ENCODE measurements at places on chromosomes 13 and 19. TPM values are rescaled to one million over a fixed set of nuclear protein-coding genes. Genes with fewer than 3 reads are reported as not detected.

The SPACA6 gene
- total RNA-seq, result 2.1 TPM

The CERS4 gene
- total RNA-seq, result 13.2 TPM

The FAM216B gene
- not detected for total RNA-seq

The ZNF560 gene
- 0.60 TPM for total RNA-seq

The ERFL gene
- total RNA-seq, result 1.2 TPM

The ZNF570 gene
- 4.8 TPM for total RNA-seq

GRCh38 chr13:113897161-113897560, 33.3 kb upstream of the GAS6 start:
- DNase-seq, result no peak

- no peak for DNase-seq
Observed at GRCh38 chr19:7393939-7394730, 45.4 kb downstream of the ARHGEF18 start.

DNA sequence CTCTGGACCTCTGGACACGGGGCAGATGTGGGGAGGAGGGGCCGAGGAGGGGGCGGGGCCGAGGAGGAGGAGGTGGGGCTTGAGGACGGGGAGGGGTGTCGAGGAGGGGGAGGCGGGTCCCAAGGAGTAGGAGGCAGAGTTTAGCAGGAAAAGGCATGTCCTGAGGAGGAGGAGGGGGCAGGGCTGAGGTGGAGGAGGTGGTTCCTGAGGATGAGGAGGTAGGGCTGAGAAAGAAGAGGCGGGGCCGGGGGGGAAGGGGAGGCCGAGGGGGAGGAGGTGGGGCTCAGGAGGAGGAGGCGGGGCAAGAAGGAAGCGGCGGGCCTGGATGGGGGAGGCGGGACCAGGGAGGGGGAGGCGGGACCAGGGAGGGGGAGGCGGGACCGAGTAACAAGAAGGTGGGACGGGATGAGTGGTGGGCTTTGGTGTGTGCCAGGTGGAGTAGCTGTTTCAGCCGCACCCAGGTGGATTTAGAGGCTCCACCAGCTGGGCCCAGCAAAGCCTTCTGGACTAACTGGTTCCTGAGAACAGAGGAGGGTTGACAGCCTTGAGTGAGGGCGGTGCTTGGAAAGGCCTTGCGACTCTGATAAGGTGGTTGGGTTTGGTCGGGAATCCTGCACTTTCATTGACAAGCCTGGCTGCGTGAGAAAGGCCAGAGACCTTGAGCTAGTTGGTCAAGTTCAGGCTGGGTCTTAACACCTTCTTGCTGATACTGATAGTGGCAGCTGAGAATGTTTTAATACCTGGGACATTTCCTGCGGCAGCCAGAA, 7.7 kb downstream of the TECR start:
- DNase-seq, result peak; percentile 47

DNA sequence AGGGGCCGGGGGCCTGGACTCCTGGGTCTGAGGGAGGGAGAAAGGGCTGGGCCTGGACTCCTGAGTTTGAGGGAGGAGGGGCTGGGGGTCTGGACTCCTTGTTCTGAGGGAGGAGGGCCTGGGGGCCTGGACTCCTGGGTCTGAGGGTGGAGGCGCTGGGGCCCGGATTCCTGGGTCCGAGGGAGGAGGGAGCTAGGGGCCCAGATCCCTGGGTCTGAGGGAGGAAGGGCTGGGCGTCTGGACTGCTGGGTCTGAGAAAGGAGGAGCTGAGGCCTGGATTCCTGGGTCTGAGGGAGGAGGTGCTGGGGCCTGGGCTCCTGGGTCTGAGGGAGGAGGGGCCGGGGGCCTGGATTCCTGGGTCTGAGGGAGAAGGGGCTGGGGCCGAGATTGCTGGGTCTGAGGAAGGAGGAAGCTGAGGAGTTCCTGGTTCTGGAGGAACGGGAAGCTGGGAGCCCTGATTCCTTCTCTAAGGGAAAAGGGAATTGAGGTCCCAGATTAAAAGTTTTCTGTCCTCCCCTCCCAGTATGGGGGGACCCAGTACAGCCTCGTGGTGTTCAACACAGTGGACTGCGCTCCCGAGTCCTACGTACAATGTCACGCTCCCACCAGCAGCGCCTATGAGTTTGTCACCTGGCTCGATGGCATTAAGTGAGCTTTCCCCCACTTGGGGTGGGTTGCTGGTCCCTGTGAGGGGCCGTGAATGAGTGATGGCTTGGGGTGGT, 721 bp downstream of the MED25 start:
- DNase-seq, result no peak

DNA sequence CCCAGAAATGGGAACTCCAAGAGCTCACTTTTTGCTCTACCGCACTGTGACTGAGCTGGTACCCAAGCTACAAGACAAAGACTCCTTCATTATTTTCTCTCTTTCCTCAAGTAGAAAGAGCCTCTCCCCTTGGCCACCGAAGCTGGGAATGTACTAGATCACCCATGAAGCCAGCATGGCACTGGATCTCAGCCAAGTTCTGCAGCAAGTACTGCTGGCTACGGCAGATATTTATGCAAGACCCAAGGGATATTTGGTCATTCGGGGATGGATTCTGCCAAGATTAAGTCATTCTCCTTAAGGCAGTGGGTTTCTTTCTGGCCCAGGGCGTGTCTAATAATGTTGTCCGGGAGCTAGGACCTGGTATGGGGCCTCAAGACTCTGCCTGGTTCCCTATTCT, 633.5 kb downstream of the SLITRK1 start:
- no peak for DNase-seq

DNA sequence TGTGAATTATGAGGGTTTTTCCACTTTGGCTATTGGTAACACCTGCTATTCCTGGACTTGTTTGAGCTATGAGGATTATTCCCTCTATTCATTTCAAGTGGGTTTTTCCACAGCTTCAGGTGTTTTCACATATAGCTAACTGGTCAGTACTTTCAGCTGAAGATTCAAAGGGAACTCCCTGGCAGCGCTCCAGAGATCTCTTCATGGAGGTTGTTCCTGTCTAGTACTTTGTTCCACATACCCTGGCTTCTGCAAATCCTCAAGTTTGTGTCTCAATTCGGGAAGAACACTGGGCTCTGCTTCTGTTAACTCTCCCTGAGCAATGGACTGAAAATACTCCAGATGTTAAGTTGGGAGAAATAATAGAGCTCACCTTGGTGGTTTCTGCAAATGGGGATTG, 5.6 kb upstream of the ZNF607 start:
- no peak for DNase-seq

DNA sequence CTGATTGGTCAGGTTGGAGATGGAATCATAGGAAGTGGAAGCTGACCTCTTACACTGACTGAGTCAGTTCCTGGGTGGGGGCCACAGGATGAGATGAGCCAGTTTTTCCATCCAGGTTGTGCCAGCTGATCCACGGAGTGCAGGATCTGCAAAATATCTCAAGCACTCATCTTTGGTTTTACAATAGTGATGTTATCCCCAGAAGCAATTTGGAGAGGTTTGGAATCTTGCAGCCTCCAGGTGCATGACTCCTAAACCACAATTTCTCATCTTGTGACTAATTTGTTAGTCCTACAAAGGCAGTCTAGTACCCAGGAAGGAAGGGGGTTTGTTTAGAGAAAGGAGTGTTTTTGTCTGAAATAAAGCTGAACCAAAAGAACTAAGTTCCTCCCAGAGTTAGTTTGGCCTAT, 212.8 kb downstream of the SLITRK6 start:
- no peak for DNase-seq

GRCh38 chr13:109572389-109572788, 214.0 kb downstream of the IRS2 start:
- no peak for DNase-seq

GRCh38 chr13:89748716-89749115, 1598.8 kb upstream of the MIR17HG start:
- no peak for DNase-seq

GRCh38 chr19:10450853-10451609, 30.7 kb downstream of the PDE4A start:
- peak; percentile 36 for DNase-seq

DNA sequence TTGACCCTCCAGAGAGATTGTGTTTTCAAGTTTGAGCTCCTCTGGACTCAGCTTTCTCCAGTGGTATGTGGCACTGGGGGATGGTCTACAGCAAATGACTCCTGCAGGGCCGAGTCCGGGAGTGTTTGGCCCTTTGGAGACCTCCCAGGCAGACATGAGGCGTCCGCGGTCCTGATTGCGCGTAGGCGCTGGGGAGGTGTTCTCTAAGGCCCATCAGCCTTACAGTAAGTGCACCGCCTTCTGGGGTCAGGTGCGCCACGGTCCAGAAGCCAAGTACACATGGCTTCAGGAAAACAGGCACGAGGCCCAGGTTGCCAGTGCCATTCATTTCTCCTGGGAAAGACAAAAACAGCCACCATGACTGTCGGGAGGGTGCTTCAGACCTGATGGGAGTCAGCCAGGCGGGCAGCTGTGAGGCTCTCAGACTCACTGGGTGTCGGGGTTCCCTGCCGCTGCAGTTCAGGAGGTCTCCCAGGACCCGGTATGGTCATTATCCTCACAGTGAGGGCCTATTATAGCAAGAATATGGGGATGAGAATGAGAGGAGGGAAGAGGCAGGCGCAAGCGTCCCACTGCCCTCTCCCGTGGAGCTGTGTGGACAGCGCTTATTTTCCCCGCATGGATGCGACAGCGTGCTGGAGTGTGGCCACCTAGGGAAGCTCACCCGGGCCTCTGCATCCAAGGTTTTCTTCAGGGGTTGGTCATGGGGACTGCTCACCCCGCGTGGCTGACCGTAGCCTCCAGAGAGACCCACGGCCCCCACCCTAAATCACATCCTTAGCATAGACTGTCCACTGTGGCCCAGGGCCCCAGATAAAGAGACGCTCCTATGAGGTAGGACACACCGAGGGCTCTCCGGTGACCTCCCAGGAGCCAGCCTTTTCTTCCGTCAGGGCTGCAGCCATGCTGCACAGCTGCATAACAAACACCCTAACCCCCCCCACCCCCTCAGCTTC, 21.8 kb downstream of the CCDC8 start:
- no peak for DNase-seq

GRCh38 chr19:40982594-40983101, 8.4 kb upstream of the CYP2B6 start:
- DNase-seq, result no peak

DNA sequence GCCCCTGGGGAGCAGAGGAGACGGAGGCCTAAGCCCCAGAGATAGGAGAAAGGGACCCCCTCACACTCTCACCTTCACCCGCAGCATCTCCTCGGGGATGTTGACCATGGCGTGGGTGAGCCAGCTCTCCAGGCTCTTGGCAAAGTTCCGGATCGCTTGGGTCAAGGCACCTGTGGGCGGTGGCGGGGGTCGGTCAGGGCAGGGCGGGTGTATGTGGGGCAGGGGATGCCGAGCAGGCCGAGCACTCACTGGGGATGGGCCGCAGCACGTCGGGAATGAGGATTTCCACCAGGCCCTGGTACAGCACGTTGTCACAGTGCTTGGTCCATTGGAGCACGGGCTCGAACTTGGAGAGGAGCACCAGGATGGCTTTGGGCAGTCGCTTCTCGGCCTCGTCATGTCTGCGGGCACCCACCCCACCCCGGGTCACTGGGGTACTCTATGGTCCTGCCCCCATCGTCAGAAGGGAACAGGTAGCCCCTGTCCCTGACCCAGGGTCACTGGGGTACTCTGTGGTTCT, 13.1 kb downstream of the DCAF15 start:
- DNase-seq, result no peak

- DNase-seq, result no peak
Observed at GRCh38 chr19:4386041-4386782, 14.1 kb downstream of the SH3GL1 start.

DNA sequence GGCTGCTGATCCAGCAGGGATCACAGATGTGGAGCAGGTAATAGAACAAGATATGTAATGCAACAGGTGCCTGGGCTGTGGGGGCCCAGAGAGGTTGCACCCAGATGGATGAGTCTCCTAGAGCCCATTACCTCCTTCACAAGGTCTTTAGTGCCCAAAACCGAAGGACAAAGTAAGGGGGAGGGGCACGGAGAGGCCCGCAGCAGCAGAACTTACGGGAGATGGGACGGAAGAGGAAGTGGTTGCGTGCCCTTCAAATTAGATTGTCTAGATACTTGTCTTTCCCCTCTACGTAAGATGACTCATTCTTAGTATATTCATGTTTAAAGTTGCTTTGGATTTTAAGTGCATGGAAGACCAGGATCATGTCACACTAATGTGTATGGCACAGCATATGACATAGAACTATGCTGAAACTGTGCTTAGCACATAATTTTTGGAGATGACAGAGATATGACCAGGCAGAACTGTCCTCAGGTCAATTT, 5.7 kb upstream of the MRPS31 start:
- DNase-seq, result peak; percentile 66

- peak; percentile 43 for DNase-seq
Observed at GRCh38 chr19:48997972-48998371, 4.3 kb downstream of the RUVBL2 start.

DNA sequence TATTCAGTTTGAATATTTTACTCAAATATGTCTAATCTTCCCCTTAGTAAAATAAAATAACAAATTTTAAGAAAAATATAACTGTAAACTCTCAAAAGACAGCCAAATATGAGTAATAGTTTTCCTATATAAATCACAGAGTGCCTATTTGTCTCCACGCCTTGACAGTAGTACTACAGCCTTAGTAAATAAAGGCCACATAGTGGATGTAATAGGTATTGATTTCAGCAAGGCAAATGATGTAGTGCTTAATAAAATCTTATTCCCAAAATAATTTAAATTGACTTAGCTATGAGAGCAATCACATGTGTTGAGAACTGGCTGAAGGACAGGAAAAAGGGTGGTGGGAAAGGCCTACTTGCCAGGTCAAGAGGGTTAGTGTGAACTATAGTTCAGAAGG, 747.2 kb downstream of the OLFM4 start:
- DNase-seq, result no peak

DNA sequence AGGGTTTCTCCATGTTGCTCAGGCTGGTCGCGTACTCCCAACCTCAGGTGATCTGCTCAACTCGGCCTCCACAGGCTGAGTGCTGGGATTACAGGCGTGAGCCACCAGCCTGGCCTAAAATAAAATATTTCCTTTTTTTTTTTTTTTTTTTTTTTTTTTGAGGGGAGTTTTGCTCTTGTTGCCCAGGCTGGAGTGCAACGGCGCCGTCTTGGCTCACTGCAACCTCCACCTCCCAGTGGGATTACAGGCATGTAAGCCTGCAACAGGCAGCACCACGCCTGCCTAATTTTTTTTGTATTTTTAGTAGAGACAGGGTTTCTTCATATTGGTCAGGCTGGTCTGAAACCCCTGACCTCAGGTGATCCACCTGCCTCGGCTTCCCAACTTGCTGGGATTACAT, 4.9 kb downstream of the ZNF506 start:
- no peak for DNase-seq

GRCh38 chr13:94332359-94333096, 147.0 kb downstream of the DCT start:
- no peak for DNase-seq
